ENCODE measurements at places on chromosomes 2 and 18.

- ATAC-seq, result peak; percentile 87
These were observed 115.0 kb upstream of the CDCA7 start for GRCh38 chr2:173239644-173240043.

DNA sequence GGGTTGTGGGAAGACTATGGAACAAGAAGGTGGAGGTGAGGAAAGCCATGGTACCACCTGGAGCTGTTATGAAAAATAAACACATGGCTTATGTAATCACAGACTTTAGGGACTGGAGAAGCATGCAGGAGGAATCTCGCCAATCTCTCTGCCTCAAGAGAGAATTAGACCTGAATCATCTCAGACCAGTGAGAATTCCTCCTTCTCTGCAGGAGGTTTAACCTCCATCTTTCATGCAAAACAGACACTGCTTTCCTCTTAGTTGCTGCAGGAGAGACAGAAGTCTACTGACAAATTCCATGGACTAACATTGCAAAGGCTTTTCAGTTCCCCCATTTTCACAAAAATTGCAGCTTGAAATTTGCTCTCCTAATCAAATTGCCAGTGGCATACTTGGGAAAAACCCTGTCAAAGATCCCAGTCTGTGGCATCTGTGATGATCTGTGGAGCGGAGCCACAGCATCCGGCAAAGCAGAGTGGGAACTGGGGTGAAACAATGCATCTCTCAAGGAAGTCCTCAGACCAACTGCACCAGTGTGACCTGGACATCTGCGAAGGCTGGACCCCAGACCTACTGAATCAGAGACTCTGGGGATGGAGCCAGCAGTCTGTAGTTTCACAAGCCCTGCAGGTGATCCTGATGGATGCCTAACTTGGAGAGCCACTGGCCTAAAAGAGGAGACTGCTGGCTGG, 28.6 kb upstream of the NCKAP5 start:
- no peak for ATAC-seq

GRCh38 chr2:120869730-120870466, 134.2 kb downstream of the GLI2 start:
- ATAC-seq, result no peak

DNA sequence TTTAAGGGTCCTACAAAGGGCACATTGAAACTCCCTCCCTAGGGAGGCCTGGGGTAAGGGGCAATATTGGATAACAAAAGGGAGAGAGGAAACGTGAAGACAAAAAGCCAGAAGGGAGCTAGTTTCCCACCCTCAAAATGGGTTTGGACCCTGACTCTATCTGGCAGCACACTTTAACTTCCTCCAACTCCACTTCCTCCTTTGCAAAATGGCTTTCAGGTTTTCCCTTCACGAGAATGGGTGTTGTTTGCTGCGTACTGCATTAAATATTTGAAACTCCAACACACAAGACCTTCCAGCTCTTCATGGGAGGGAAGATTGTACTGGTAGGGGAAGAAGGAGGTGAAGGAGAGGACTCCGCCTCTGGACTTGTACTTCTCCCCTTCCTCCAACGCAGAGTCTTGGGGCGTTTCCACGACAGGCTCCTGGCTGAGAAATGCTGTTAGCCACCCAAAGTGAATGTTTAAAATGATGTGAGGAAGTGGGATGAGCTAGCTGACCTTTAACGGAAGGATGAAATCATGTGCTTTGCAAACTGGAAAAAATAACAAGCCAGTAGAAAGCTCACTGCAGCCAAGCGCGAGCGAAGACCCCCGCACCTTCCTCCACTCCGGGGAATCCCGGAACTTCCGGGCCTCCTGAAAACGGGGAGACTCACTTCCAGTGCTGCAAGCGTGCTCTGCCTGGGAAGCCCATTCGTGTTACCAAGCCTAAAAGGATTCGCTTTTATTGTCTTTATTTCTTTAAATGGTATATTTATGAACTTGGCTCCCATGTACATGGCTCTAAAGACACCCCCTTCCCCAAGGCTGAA, 85.6 kb downstream of the VIT start:
- ATAC-seq, result no peak

- peak; percentile 60 for ATAC-seq
These were observed 20.2 kb downstream of the MGAT4A start for GRCh38 chr2:98710734-98711133.

DNA sequence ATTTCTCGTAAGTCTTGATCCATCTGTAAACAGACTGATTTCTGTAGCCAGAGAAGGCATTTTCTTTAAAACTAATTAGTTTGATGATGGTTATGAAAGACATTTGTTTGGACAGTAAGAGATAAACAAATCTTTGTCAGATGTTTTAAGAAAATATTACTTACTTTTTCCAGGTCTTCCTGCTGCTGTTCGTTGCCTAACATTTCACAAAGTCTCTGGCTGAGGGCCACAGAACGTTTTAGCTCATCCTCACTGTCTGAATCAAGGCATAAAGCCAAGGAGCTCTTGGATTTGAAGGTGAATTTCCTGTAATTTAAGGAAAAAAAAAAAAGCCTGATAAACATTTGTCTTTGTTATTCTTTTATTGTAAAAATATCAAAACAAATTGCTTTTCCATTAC, 57.8 kb downstream of the VIL1 start:
- no peak for ATAC-seq

DNA sequence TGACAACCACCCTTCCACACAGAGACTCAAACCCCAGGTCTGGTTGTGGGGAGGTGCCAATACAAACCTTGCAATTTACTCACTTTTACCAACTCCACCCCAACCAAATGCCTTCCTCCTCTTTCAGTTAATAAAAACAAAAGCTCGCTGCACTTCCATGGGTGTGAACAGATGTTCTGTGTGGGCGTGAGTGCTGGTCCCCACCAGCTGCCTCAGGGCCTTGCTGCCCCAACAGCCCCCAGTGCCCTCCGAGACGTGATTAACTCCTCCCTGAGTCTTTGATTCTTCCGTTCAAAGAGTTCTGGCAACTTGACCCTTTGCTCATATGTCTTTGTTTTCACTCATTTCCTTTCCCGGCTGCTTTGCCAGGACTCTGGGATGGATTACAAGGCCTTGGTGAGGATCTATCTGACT, 258.9 kb upstream of the CXCR4 start:
- ATAC-seq, result peak; percentile 50

DNA sequence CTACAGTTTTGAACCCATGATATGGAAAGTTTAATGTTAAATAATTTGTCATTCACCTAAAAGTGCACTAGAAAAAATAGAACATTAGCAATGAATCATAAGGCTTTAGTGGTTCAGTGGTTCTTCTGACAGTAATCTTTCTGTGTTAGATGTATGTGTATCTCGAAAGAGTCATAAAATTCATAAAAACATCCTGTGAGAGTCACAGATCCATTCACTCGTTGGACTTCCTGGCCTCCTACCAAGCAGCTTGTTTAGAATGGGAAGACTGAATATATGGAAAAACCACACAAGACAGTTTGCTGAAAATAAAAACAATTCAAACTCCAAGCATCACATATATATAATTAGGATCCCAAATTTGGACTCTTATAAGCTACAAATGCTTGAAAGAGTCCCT, 34.8 kb downstream of the ADNP2 start:
- no peak for ATAC-seq
